ENCODE measurements at places on chromosomes 16 and 17. TPM values are rescaled to one million over a fixed set of nuclear protein-coding genes. Genes with fewer than 3 reads are reported as not detected.

- no peak for DNase-seq
Measured at GRCh38 chr17:79387783-79388182, 223.1 kb downstream of the RBFOX3 start.

GRCh38 chr16:87442581-87442966 lies 50.2 kb downstream of the ZCCHC14 start:
- DNase-seq: peak; percentile 31

DNA sequence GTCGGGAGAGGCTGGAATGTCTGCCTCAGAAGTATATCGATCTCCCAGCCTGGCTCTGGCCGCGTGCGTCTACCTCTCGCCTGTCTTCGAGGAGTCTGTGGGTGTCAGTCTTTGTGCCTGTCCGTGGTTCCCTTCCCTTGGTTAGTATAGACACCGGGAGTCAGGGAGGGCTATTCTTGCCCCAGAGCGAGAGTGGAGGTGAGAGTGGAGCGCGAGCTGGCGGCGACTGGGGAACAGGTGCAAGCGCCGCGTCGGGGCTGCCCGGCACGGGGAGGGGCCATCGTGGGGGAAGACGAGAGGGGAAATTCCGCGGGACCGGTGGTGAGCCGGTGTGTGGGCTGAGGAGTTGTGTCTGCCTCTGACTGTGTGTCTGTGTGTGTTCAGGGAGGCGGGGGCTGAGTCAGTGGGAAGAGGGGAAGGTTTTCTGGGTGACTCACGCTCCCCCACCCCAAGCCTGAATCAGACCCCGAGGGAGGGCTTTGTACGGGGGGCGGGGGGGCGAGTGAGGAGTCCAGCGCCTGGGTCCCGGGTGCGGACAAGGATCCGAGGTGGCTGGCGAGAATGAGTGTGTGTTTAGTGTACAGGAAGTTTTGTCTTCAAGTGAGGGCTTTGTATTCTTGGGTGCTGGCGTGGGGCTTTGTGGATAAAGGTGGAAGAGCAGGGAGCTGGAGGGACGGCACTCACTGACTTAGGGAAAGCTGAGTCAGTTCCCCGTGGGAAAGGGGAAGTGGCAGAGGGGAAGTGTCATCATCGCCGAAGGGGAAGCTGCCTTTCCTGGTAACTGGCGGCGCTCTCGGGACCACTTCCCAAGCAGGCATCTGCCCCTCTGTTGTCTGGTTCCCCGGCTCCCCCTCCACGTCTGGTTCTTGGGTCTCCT lies 8.6 kb downstream of the KDM6B start:
- DNase-seq: peak; percentile 97

DNA sequence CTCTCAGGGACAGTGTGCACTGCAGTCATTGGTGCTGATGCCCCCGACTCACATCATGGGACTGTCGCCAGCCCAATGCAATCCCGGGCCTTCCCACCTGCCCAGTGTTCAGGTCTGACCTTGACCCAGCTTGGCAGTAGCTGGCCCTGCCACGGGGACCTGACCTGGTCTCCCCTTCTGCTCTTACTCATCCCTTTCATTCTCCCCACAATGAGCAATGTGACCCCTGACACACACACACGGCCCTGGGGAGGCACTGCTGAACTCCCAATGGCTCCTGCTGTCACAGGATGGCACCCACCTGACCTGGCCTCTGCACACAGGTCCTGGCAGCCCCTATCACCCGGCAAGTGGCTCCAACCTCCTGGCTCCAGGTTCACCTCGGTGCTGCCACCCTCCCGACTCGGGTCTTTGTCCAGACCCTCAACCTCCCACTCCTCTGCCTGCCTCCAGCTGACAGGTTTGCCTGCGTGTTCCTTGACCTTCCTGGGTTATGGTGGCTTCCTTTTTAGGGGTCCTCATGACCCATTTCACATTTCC lies 6.6 kb downstream of the CD300C start:
- no peak for DNase-seq

DNA sequence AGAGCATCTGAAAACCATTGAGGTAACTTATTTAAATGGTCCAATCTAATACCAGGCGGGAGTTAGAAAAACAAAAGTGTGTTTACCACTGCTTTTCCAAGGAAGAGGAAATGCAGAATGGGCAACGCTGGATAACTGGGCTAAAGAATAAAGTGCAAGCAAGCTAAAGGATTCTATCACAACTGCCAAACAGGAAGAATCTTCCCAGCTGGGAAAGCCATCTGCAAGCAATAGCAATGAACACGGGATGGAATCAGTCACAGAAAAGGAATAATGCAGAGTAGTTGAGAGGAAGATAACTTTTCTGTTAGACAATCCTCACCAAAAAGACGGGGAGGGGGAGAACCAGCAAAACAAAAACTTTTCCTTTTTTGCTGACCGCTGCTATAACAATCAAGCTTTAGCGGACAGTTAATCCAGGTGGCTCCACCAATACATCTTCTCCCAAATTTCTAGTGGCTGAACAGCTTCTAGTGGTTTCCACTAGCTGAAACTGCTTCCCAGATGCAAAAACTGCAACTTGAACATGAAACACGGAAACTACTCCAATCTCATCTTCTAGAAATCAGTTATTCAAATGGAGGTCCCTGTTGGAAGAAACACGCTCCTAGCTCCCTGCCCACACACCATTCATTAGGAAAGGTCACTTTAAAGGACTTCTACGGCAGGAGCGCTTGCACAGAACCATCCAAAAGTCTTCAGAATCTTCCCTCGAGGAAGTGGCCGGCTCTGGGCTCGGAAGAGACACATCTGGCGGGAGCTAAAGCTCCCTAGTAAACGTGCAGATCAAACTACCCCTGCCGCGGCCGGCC lies 929 bp downstream of the TMEM11 start:
- no peak for DNase-seq

GRCh38 chr16:50692999-50693781 lies at the start of gene NOD2:
Gene NOD2, plus strand, starts transcription at chr16:50693606. Its CDS starts 5,890 bp downstream, at chr16:50699496.
- DNase-seq: no peak

DNA sequence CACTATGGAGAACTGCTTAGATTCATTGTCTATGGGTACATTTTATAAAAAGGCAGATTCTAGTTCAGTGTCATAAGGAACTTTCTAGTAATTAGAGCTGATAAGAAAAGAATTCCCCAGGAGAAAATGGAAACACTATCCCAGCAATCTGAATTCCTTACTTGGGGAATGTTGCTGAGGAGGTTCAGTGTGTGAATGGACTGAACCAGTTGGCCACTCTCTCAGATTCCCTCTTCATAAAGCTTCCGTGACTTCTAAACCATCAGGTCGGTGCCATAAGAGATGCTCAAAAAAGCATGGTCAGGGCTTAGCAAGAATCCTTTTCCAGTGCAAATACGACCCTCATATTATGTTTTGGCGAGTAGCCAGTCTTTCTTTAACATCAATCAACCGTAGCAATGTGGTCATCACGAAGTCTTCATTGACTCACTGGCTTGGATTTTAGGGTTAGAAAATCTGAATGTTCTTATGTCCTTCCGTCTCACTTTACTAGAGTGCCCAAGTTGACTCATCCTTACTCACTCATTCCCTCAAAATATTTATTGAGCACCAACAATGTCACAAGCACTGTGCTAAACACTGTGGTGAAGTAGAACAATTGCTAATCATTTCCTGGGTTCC lies 102.7 kb upstream of the HLF start:
- DNase-seq: peak; percentile 95

DNA sequence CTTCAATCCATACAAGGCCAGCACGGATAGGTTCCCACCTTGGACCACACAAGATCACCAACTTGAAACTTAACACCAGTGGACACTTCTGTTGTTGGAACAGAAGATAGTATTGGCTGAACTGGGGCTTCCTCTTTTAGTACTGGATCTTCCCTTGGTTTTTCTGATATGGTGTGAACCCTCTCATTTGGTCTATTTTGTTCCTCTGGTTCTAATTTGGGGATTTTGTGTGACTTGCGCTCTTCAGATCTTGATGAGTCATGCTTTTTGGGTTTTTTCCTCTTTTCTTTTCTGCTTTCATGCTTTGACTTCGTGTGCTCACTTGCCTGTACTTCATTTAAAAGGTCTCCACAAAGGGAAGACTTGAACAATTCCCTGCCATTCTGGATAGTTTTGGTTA lies 39.0 kb downstream of the SOST start:
- no peak for DNase-seq

GRCh38 chr17:33520426-33521330 lies 227.6 kb upstream of the ASIC2 start:
- peak; percentile 1 for DNase-seq

MT1E gene
- polyA plus RNA-seq: 733 TPM

TEX19 gene
- 0.03 TPM for polyA plus RNA-seq

SLC47A2 gene
- polyA plus RNA-seq: not detected

ZNRF1 gene
- 24.9 TPM for polyA plus RNA-seq

ACSM2A gene
- polyA plus RNA-seq: not detected

SLC5A2 gene
- not detected for polyA plus RNA-seq

SLC35G6 gene
- polyA plus RNA-seq: not detected

PDIA2 gene
- polyA plus RNA-seq: 0.17 TPM

SALL1 gene
- polyA plus RNA-seq: 5.2 TPM
